Large intestine (tissue), 12 donors: ENCODE measurements at places on chromosomes 11 and 22. TPM values are rescaled to one million over a fixed set of nuclear protein-coding genes. Genes with fewer than 3 reads are reported as not detected.

Gene APOL1
- 20.3 TPM for polyA plus RNA-seq

Gene ZDHHC8
- 34.1 TPM for polyA plus RNA-seq

Gene NEFH
- 5.6 TPM for polyA plus RNA-seq

Gene OR52N4
- polyA plus RNA-seq, result 0.04 TPM

Gene SGSM1
- polyA plus RNA-seq, result 7.2 TPM

Gene CLDN5
- polyA plus RNA-seq, result 12.4 TPM

Gene DEUP1
- 0.43 TPM for polyA plus RNA-seq

Gene NXPE4
- polyA plus RNA-seq, result not detected

Gene WT1
- 4.6 TPM for polyA plus RNA-seq

Gene C11orf91
- polyA plus RNA-seq, result not detected

Gene APOBEC3A
- polyA plus RNA-seq, result 0.07 TPM

Gene GLB1L2
- 6.7 TPM for polyA plus RNA-seq

Gene SLC5A12
- 205 TPM for polyA plus RNA-seq
